NCI-H1417 (cell line): ENCODE measurements at places on chromosomes 11 and 22.

DNA sequence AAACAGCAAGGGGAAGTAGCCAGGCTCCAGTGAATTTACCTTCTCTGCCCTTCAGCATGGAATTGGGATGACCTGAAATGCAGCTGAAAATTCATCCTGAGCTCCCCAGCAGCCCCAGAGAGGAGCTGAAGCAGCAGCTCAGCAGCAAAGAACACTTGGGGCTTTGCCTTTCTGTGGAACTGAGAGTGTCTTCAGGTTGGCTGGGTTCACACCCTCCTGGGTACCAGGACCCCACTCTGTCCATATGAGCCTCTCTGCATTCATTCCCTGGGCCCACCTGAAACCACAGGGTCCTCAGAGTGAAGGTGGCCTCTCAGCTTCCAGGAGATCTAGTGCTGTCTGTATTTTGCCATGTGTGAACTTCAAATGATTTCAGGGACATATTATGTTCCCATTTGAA lies 429.2 kb downstream of the MN1 start:
- no peak for DNase-seq

GRCh38 chr11:3219281-3219892 lies 774 bp upstream of the MRGPRG start:
- DNase-seq = no peak

- DNase-seq = no peak
Observed at GRCh38 chr11:2138068-2138430, 1.1 kb downstream of the IGF2 start.

- no peak for DNase-seq
Observed at GRCh38 chr11:77120571-77120970, 7.5 kb upstream of the MYO7A start.

DNA sequence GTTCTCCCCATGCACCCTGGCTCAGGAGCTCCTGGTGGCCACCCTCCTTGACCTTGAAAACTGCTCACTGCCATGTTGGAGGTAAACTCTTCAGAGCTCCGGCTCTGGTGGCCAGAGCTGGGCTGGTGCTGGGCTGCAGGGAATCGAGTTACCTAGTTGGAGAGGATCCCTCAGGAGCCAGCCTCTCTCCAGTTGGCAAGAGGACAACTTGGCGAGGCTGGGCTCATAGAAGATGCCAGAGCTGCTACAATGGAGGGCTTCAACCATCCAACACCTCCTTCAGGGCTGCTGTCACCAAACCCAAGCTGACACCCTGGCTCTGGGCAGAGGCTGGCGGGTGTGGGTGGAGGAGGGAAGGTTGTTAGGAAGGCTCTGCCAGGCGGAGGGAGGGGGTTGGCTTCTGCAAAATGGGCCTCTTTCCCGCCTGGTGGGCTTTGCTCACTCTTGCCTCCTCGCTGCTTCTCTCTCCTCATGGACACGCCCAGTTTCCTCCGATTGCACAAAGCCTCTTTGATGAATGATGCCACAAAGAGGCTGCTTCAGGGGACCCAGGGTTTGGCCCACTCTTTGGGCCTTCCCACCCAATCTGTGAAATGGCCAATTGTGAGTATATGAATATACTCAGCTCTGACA lies 53.1 kb downstream of the THAP12 start:
- DNase-seq = no peak

GRCh38 chr11:16962146-16962545 lies 52.1 kb downstream of the PLEKHA7 start:
- no peak for DNase-seq

DNA sequence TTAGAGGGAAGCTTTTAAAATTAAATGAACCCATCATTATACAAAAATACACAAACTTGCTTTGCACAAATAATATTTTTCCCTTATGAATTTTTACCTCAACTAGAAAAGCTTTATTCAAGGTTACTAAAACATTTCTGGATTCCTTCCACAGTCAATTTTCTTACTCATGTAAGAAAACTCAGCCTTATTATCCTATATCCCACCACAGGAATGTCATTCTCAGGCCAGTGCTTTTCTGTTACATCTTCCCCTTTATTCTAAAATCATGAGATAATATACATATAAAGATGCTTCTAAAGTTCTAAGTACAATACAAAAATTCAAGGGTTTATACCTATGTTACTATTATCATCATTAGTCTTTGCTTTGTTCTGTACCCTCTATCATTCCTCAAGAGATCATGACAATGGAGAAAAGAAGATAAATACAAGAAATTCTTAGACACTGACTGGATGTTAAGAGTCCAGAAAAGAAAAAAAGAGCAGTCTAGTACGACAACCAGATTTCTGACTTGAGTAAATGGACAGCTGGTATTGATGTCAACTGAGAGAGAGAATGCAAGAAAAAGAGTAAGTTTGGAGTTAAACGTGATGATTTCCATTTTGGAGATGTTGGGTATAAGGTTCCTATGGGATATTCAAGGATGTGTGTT lies 60.3 kb downstream of the MTMR2 start:
- no peak for DNase-seq

DNA sequence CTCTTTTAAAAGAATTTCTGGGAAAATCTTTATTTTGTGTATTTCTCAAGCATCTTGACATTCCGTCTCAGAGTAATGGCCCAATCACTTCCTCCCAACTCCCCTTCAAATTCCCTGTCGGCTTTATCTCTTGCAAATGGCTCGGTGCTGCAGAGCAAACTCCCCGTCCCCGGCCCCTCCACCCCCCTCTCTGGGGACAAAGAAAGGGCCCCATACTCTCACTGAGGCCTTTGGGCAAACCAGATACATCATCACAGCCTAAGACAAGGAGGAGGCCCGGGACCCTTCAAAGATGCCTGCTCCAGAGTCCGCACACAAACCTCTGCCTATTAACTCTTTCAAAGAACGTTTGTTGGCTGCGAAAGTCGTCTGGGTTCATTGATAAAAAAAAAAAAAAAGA lies 3.9 kb upstream of the SMIM38 start:
- DNase-seq = no peak

DNA sequence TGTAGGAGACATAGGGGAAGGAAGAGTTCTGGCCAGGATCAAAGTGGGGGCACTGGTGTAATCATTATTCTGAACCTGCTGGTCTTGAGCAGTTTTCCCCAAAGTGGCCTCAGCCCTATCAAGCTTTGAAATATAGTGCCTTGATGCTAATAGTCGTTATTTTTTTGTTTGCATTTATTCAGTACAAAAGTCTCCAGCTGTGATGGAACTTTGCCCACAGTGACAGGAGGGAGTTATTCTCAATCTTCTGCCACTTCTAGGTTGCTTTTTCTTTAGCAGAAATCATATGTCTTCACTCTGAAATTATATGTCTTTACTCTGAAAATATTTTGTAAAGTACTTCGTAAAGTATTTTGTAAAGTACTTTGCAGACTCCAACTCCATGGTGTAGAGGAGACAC lies 93.1 kb downstream of the FAT3 start:
- peak; percentile 31 for DNase-seq

- no peak for DNase-seq
Observed at GRCh38 chr11:12187399-12187798, 77.0 kb downstream of the MICAL2 start.

DNA sequence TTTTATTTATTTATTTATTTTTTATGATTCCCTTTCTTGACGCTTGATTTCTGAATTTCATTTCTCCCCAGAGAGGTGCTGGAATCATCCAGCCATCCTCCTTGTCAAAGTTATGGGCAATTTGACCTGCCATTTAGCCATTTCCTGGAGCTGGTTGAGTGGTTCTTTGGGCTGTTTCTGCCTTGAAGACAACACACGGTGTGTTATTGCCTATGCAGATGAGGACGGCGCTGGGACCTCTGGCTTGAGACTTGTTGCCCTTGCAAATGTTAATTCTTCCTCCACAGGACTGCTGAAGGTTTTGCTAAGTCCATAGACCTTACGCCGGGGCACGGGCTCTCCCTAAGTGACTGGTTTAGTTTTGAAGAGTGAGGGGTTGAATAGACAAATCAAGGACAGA lies 147.9 kb upstream of the PLET1 start:
- DNase-seq = no peak

DNA sequence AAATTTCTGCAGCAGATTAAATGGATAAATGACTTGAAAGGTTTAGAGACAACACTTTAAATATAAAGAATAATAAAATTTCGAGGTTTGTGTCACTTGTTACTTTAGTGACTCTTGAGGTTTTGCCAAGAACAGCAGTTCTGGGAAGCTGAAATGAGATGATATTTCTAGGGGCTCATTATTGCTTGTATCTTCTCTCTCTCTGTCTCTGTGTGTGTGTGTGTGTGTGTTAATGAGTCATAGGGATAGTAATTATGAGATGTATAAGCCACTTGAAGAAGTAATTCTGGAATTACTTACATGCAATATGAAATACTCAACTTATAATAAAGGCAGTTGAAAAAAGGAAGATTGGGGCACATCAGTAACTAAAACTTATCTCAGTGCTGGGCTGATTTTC lies 9.6 kb upstream of the OR10G7 start:
- DNase-seq = no peak

GRCh38 chr11:76077575-76078150 lies 128.6 kb downstream of the WNT11 start:
- DNase-seq = no peak

DNA sequence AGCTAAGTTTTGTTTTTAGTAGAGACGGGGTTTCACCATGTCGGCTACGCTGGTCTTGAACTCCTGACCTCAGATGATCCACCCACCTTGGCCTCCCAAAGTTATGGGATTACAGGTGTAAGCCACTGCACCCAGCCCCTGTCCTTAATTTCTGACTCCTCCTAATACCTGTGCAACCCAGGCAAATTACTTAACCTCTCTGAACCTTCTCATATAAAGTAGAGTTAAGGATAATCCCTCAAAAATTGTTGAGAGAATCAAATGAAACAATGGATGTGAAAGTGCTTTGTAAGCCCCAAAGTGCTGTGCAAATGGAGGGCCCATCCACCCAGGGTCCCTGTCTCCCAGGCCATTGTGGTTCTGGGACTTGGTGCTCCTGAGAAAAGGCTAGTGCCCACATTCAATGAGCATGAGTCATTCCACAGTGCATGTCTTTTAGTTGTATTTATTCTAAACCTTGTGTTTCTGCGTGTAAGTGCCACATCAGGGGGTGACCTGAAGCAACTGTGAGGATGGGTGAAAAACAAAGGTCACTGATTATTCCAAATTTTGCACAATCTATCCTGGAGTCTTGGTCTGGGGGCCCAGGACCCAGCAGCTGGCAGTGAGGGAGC lies 61.4 kb upstream of the PTPRJ start:
- no peak for DNase-seq

GRCh38 chr11:2662024-2662312 lies 37.8 kb downstream of the KCNQ1OT1 start:
- no peak for DNase-seq

DNA sequence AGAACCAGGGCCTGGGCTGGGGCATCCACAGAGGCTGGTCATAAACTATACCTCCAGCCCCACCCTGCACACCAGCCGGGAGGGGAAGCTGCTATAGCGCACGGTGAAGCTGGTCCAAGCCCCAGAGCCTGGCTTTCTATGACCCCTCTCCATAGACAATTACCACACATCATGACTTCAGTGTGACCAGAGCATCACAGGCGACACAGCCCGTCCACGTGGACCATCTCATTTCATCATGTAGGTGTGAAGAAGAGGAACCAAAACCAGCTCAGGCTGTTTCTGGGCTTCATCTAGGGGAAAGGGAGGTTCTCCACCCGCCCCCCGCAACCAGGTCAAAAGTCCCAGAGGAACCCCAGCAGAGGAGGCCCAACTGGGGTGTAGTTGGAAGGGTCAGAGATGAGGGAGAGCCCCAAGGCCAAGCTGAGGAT lies 3.0 kb downstream of the CXCR5 start:
- DNase-seq = no peak

GRCh38 chr11:44314733-44315132 lies 4.8 kb upstream of the ALX4 start:
- DNase-seq = no peak

DNA sequence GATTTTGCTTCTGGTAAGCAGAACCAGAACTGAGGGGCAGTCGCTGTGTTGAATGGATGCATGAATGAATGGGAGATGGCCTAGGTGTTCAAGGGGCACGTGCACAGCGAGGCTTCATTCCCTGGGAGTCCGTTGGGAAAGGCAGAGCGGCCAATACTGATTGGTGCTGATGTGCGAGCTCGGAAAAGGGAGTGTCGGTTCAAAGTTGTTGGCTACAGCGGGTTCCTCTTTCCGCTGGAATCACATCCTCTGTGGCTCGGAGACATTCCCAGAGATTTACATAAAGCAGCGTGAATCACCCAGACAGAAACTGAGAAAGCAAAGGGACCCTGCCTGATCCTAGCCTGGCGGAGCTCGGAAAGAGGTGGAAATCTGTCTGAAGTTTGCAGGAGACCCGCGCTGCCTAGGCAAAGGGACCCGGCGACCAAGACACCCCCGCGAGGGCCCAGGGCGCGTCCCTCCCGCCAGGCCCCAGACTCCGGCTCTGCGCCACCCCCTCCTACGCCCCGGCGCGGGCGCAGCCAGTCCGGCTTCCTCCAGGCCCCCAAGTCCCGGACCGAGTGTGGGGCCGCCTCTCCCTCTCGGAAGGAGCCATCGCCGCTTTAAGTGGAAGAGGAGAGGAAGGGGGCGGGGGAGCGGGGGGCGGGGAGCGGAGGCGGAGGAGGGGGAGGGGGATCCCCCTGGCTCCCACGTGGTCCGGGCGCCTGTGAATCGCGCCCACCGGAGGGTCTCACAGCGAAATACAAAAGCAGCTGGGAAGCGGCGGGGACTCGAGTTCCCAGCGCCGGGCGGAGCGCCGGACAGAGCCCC lies at the start of gene FJX1:
Gene FJX1, plus strand, starts transcription at position 774 of the 810 bp plus-strand sequence. CDS start 177 bp downstream, outside the sequence.
- no peak for DNase-seq

- DNase-seq = no peak
Observed at GRCh38 chr11:10588904-10589303, 20.4 kb upstream of the LYVE1 start.

DNA sequence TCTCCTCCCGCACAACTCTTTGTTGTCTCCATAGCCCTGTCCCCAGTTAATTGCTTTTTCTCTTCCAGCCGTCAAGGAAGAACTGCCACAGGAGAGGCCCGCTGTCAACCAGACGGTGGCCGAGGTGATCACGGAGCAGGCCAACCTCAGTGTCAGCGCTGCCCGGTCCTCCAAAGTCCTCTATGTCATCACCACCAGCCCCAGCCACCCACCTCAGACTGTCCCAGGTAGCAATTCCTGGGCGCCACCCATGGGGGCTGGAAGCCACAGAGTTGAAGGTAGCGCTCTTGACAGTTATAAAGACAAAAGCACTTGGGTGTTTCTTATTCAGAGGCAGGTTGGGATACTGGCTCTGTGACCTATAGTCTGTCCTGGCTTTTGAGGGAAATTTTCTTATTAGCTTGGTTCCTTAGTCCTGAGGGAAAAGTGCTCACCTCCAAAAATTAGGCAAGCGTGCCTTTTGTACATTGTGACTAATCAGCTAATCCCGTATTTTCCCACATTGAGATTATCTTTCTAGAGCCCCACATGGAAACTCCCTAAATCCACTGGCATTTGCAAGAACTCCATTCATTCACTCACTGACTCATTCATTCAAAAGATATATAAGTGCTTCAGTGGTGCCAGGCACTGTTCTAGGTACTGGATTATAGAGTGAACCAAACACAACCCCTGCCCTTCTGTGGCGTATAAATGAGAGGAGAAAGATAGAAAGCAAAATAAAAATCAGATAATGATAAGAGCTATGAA lies 65.9 kb downstream of the KREMEN1 start:
- no peak for DNase-seq

GRCh38 chr22:37557321-37558001 lies 2.8 kb upstream of the CDC42EP1 start:
- no peak for DNase-seq

GRCh38 chr11:1949302-1949701 lies 2.2 kb downstream of the MRPL23 start:
- DNase-seq = no peak
